ENCODE measurements at places on chromosomes 4 and X. TPM values are rescaled to one million over a fixed set of nuclear protein-coding genes. Genes with fewer than 3 reads are reported as not detected.

- DNase-seq = no peak
Observed at GRCh38 chr4:58261526-58261925, 1151.3 kb upstream of the IGFBP7 start.

DNA sequence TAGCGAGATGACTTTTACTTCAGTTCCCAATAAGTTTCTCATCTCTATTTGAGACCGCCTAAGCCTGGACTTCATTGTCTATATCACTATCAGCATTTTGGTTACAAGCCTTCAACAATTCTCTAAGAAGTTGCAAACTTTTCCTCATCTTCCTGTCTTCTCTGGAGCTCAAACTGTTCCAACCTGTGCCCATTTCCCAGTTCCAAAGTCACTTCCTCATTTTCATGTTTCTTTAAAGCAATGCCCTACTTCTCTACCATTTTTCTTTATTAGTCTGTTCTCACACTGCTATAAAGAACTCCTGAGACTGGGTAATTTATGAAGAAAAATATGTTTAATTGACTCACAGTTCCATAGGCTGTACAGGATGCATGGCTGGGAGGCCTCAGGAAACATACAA lies 251.9 kb downstream of the TECRL start:
- no peak for DNase-seq

Gene GUCY1A1
- total RNA-seq = 6.2 TPM

Gene DBET
- total RNA-seq = not detected

All from ovary (tissue), 10 donors.